Motor neuron (in vitro differentiated cells): ENCODE measurements at places on chromosomes 4 and X. TPM values are rescaled to one million over a fixed set of nuclear protein-coding genes. Genes with fewer than 3 reads are reported as not detected.

DNA sequence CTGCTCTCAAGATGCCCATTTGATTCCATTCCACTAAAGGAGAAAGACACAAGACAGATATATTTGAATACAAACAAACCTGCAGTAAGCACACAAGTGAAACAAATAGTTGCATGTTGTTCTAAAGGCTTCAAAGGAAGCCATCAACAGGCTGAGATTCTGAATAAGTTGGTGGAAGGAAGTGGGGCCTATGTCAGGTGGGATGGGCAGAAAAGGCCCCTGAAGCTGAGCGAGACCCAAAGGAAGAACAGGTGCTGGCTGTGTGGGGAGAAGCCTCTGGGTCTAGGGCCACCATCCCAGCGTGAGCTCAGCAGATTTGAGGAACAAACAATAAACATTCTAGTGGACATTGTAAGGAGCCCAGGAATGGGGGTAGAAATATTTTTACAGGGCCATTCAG, 82.4 kb upstream of the PLAC8 start:
- ATAC-seq = no peak

- ATAC-seq = peak; percentile 69
These were observed at the start of gene DCTD for GRCh38 chr4:182917182-182918043. Gene DCTD (minus strand): TSS chr4:182917386. CDS start chr4:182915568, 1,818 bp downstream.

DNA sequence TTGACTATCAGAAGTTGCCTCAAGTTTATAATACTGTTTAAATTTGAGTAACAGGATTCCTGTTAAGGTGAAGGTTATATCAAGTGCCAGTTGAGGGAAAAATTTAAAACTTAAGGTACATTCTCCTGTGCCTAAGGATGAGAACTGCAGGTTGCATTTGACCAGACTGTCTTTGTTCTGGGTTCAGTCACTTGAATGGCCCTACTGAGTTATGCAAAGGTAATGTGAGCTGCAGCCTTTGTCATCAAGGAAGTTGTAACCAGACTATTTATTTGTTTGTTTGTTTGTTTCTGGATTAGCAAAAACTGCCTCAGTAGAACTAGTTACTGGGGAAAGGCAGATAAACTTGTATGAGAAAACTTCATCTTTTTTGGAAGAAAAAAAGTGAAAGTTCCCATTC, 131.9 kb downstream of the ATOH1 start:
- ATAC-seq = no peak

MMRN1 gene
- 0.62 and 0.92 TPM in 2 replicates for total RNA-seq

- ATAC-seq = peak; percentile 87
These were observed 35.9 kb upstream of the CXCL8 start for GRCh38 chr4:73704314-73705055.

- no peak for ATAC-seq
These were observed 1243.8 kb upstream of the ADGRL3 start for GRCh38 chr4:59956366-59956765.

- ATAC-seq = no peak
These were observed 82.7 kb downstream of the NHSL2 start for GRCh38 chrX:71993371-71993770.

DNA sequence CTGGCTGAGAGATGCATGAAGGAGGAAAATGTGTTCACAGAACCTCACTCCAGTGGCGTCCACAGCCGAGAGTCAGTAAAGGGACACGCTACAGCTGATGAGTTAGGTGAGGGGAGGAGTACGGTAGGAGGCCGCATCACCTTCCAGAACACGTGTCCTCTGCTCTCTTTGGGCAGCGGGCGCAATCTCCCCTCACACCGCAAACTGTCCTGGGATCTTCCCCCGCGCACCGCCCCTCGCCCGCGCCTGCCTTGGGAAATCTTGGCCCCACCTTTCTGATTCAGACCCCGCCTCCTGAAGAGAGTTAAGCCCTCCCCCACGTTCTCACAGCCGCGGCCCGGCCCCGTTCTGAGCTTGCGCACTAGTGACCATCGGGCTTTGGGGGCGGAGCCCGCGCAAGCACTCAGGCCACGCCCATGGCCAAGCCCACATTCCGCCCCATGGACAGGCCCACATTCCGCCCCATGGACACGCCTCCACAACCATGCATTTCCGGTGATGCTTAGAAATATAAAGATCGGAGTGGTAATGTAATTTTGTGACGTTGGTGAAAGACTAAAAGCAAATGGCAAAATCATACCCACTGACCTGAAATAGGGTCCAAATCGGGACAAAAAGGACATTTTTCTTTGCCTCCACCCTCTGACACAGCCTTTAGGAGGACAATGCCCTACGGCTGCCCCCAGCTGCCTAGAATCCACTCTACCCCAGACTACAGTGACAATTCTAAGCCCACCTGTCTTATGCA, 13.3 kb downstream of the SMIM10 start:
- ATAC-seq = peak; percentile 91

RNF212 gene
- 0.70 TPM in 1 of 2 replicates, not detected in the other for total RNA-seq

- ATAC-seq = no peak
These were observed 70.9 kb downstream of the WFS1 start for GRCh38 chr4:6340446-6341015.

GRCh38 chr4:165302658-165303057, 24.8 kb upstream of the MSMO1 start:
- ATAC-seq = no peak

DNA sequence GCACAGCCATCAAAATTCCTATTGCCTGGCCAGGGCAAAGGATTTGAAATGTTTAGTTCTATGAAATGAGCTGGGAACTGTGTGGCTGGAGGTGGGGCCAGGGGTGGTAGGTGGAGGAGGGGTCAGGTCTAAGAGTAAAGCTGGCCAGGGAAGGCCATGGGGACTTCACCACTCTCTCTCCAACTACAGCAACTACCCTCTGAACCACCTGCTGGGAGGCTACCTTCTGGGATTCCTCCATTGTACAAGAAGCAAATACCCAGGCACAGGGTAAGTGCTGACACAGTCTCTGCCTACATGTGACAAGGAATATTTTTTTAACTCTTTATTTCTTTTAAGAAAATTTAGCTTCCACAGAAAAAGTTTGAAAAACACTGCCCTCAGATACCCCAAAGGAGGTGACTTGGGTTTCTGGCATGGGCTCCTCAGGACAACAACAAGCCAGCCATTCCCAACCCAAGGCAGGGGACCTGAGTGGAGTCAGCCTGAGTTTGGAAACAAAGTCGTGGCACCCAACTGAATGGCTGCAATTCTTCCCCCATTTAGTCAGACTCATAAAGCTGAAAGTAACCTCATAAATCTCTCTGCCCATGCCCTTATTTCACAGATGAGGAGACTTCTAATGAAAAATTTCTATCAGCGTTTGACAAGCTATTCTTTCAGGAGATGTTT, 593.8 kb upstream of the DIPK2B start:
- no peak for ATAC-seq

GPR143 gene
- 1.5 and 2.2 TPM in 2 replicates for total RNA-seq

GRCh38 chrX:108132876-108133275, 41.3 kb downstream of the ATG4A start:
- no peak for ATAC-seq

DNA sequence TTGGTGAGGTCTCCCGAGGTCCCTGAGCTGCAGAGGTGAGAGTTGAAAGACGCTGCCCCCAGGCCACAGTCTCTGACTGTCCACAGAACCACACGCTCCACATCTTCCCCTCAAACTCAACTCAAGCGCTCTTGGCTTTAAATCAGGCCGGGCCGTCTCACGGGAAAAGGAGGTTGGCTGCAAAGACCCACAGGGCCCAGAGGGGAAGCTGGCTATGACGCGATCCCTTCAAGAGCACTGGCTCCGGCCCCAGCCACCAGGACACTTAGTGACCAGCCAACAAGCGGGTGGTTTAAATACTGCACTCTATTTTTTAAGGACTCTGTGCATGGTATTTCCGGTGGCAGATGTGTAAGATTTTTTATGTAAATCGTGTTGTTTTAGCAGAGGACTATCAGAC, 19.9 kb downstream of the LRPAP1 start:
- no peak for ATAC-seq
